ENCODE measurements at places on chromosomes 1 and 21.

DNA sequence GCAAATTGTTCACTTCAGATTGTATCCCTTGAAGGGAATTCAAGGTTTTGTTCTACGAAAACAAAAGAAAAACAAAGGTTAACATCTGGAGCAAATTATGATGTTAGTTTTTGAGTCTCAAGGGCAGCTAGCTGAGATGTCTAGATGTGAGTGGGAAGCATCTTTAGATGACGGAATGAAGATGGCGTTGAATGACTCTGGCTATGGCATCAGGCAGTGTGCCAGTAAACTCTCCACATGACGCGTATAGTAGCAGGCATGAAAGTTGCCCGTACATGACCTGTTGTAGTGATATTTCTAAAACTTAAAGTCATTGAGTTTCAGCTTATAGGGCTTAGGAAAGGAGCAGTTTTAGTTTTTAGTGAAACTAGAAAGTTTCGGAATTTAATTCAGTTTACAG is 12.3 kb upstream of the SDC3 start:
- ATAC-seq: no peak

DNA sequence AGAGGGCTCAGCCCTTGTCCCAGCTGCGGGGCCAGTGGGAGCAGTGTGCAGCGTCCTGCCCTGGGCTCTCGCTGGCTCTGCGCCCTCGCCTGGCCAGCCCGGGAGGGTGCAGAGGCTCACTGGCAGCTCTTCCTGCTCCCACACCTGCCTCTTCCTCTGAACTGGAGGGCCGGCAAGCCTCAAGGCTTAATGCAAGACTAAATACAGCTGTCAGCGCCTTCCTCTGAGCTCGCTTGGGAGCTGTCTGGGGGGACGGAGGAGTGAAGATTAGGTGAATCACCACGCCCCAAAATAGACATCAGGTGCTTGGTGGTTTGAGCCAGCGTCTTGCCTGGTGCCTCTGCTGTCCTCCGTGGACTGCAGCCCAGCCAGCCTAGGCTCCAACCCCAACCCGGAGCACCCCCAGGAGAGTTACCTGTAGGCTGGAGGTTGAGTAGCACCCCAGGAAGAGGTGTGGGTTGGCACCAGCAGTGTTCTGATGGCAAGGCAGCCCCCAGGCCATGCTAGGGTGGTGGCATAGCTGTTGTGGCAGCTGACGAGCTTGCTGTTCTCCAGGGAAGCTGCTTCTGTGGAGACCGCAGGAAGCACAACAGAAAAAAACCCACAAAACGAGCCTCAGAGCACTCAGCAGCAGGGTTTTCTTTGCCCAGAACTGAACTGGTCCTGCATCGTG is 36.9 kb downstream of the UMODL1 start:
- peak; percentile 94 for ATAC-seq

DNA sequence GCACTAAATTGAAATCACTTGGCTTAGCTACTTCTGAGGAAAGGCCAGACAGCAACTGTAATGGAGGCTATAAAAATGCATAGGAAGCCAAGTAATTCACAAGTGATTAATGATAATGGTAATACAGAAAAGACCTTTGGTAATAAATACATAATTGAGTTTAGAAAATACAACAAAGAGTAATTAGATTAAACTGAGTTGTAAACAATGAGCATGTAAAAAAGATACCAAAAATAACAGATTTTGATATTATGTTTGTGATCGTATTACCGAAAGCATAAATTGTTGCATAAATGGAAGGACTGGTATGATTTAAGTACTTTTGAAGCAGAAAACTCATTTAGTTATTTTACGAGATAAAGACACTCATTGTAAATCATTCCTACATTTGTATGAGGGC is 556.7 kb upstream of the TMPRSS15 start:
- no peak for ATAC-seq

- no peak for ATAC-seq
These were observed 259.6 kb downstream of the PTBP2 start for GRCh38 chr1:96981181-96981580.

GRCh38 chr1:62937634-62938296 is 153.8 kb downstream of the ATG4C start:
- ATAC-seq: no peak
